Dorsolateral prefrontal cortex (tissue), 122 donors: ENCODE measurements at places on chromosomes 7 and 10.

DNA sequence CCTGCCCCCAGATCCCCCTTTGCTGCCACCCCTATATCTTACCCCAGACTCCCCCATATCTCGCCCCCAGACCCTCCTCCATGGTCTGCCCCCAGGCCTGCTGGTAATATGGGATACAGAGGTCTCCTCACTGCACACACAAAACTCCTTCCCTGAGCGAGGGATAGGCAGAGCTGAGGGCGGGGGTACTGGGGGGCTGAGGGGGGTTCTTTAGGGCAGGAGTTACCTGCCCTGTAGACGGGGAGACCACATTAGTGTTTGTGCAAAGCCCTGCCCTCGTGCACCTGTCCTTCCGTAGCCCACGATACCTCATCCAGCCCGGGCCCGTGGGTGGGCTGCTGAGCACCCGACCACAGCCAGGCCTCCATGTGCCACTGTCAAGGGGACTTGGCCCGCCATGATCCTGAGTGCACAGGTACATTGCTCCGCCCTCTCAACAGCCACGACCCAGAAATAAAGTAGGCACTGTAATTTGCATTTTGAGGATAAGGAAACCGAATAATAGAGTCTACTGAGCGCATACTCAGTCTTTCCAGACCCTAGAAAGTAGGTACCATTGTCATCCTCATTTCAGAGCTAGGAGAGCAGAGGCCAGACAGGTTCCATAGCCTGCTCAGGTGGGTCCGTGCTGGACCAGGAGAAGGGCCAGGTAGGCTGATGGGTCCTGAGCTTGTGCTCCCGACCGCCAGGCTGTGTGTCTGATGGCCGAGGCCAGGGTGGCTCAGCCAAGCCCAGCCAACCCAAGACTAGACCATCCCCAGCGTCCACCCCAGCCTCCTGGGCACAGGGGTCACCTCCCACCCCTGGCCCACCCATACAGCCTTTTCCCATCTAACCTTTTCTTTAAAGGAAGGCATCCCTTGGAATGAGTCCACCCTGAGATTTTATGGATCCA lies 115.2 kb downstream of the LHPP start:
- no peak for DNase-seq

DNA sequence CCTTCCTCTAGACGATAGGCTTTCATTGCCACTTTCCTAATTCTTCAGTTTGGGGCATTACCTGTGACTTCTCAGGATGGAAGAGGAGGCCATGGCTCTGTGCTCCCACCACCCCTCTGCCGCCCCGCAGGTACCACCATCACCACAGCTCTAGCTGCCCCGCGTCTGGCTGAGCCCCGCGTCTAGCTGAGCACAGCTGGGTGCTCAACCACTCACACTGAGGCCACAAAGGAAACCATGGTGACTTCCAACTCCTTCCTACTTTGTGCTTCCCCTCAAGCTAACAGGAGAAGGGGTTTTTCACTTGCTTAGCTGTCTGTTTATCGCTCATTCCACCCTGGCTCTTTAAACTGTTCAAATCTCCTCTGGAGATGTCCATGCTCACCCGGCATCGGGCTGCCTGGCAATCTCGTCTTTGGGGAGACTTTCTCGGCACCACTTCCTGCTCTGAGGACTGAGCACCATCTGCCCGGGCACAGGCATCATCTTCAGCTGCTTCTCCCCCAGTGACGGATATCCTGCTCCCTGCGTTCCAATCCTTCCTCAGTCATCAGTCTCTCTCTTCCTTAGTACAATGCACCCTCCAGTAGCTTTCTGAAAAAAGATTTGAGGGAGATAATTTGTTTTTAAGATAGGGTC lies 59.4 kb downstream of the MAD1L1 start:
- DNase-seq, result no peak

GRCh38 chr10:71635251-71635866 lies 84.2 kb downstream of the C10orf105 start:
- no peak for DNase-seq

GRCh38 chr10:101330631-101331225 lies 23.2 kb upstream of the BTRC start:
- DNase-seq, result no peak

GRCh38 chr10:49837685-49838084 lies 75.6 kb upstream of the OGDHL start:
- DNase-seq, result no peak

GRCh38 chr7:90180011-90180585 lies 25.8 kb downstream of the STEAP1 start:
- no peak for DNase-seq

DNA sequence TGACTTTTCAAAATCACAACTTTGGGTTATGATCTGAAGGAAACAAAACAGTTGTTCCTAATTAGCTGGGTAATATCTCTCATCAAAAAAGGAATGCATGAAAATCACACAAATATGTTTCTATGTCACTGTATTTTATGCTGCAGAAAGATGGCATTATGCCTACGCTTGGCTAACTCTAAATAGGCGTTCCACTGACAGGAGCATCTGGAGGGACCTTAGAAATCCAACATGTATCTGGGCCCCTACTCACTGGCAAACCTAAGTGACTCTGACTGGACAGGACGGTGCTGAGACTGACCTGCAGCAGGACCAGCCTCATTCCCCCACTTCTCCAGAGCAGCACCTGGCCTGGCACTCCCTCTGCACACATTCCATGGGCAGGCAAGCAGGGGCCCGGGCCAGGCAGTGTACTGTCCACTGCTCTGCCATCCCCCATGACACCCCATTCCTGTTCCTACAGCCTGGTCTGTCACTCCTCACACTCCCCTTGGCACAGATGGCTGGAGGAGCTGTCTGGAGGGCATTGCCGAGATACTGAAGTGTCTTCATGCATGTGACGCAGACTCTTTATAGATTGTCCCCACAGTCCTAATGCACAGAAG lies 2.6 kb upstream of the MYL7 start:
- peak; percentile 18 for DNase-seq

DNA sequence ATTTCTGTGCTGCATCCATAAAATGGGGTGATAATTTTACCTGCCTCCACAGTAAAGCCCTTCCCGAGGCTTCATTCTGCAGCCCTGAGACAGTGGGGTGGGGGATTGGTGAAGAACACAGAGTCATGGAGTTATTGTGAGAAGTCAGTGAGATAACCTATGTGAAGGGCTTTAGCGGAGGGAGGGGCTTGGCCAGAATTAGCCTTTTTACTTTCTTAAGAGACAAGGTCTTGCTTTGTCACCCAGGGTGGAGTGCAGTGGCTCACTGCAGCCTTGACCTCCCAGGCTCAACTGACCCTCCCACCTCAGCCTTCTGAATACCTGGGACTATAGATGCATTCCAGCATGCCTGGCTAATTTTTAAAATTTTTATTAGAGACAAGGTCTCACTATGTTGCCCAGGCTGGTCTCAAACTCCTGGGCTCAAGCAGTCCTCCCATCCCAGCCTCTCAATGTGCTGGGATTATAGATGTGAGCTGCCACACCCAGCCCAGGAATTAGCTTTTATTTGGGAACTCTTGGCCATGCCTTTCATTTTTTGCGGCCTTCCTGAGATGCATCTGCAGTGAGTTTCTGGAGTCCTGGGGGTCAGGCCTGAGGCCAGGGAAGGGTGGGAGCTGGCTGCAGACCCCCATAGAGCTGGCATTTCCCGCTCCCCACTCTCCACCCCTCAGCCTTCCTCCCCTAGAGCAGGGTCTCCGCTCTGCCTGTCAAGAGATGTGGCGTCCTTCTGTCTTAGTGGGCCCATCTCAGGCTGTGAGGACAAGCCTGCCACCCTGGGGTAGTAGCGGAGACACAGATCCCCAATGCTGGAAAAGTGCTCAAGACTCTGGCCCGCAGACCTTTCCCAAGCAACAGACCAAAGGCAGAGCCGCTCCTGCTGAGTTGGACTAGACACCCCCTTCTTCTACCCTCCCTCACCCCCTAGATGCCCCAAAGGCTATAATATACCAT lies 77.0 kb downstream of the ZMIZ1 start:
- no peak for DNase-seq

- DNase-seq, result no peak
These were observed 217.5 kb downstream of the POLR1F start for GRCh38 chr7:19491371-19491770.

DNA sequence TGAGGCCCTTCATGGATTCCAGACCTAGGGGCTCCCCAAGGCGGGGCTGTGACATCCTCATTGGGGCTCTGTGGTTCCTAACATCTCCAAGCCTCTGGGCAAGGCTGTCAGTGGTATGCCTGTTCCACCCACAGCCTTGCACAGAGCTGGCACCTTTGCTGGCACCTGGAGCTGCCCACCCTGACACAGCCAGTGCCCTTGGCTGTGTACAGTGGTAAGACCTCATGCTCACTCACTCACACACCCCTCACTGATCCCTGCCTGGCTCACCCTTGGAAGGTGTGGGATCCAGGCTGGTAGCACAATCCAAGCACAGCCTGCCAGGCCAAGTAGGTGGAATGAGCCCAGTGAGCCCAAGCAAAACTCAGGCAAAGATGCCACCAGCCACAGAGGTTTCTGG lies 200.4 kb upstream of the PCDH15 start:
- no peak for DNase-seq

GRCh38 chr7:53237344-53237913 lies 202.0 kb downstream of the POM121L12 start:
- no peak for DNase-seq

DNA sequence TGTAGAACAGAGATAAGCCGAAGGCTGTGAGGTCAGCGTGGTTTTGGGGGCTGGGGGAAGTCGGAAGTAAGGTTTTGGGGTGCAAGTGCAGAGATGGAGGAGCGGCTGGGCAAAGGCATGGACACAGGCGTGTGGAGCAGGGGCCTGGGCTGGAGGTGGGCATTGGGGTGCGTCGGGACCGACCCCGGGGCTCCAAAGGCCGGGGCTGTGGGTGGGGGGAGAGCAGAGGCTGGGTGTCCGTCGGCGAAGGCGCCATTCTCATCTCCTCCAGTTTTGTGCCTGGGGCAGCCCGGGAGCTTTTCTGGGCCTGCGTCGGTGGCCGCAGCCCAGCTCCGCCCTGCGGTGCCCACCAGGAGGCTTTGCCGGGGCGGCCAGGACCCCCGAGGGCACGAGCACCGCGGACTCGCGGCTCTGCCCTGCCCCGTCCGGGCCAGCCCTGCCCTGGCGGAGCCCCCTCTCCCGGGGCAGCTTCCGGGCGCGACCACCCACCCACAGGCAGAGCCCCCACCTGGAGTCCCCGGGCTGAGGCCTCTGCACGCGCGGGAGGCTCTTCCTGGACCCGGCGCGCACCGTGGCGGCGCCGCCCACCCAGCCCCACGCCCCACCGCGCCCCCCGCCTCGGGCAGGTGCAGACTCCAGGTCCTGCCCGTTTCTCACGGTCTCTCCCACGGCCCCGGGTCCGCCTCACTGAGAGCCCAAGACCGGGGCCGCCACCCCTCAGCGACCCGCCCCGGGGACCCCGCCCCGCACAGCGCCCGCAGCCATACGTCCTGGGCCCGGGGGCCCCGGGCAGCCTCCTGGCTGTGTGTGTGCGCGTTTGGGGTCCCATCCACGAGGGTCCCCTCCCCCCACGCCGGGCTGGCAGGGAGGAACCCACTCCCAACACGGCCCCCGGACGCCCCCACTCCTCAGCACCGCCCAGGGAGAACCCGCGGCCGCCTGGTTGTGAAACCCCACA lies 7.7 kb upstream of the SCART1 start:
- DNase-seq, result no peak
